ENCODE measurements at places on chromosomes 11 and 22.

GRCh38 chr11:37511425-37511933 lies 913.4 kb upstream of the RAG2 start:
- no peak for DNase-seq

DNA sequence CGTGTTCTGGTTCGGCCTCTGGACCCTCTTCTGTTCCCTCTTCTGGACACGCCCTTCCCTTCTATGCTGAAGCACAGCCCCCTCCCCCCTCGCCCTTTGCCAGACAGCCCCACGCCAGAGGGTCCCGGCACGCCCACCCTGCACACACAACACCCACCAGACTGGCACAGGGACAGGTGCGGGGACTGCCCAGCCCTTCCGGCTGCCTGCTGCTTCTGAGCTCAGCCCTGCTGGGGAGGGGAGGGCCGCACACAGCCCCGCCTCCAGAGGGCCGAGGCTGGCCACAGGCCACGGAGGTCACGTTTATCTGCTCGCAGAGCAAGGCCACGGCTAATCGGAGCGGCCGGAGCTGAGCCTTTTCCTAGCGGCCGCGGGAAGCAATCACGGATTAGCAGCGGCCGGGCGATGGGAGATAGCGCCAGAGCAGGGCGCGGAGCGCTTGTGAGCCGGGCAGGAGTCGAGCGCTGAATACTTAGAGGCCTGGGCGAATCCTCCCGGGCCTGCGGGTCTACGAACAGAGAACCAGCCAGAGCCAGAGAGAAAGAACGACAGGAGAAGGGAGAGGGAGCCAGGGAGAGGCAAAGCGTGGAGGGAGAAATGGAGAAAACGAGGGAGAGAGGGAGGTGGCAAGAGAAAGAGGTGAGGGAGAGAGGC lies 21.5 kb downstream of the OTUB1 start:
- peak; percentile 28 for DNase-seq

DNA sequence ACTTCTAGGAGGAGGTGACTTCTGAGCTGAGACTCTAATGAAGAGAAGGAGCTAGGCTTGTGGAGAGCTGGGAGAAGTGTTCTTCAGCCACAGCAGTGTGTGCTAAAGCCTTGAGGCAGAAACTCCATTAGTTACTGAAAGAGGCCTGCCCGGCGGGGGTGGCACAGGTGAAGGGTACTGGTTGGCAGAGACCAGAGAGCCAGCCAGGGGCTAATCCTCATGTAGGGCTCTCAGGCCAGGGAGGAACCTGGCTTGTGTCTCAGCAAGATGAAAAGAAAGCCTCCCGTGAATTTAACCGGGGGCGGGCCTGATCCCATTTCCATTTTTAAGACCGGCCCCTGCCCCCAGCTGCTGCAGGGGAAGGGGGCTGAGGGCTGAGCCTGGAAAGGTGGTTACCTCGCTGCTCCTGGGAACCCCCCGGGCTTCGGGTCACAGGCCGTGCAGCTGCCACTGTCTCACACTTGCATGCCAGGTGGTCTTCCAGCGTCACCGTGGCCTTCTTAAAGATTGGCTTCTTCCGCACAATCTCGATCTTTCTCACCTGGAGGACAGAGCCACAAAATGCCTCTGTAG lies 15.0 kb downstream of the PDGFB start:
- DNase-seq = no peak

DNA sequence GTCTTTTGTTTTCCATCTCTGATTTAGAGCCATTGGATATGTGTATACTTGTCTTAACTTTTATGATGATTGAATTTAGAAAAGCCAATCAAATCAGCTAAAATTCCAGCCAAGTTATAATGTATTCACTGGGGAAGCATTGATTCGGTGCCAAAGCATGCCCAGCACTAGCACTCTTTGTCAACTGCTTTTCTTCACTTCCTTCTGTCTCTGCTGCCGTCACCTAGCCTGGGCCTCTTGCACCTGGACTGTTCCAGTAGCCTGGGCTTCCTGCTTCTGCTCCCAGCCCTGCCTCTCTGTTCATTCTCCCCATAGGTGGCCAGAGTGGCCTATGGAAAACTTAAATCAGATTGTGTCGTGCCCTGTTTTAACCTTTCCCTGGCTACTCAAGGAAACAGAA lies 80.7 kb downstream of the NAV2 start:
- no peak for DNase-seq

DNA sequence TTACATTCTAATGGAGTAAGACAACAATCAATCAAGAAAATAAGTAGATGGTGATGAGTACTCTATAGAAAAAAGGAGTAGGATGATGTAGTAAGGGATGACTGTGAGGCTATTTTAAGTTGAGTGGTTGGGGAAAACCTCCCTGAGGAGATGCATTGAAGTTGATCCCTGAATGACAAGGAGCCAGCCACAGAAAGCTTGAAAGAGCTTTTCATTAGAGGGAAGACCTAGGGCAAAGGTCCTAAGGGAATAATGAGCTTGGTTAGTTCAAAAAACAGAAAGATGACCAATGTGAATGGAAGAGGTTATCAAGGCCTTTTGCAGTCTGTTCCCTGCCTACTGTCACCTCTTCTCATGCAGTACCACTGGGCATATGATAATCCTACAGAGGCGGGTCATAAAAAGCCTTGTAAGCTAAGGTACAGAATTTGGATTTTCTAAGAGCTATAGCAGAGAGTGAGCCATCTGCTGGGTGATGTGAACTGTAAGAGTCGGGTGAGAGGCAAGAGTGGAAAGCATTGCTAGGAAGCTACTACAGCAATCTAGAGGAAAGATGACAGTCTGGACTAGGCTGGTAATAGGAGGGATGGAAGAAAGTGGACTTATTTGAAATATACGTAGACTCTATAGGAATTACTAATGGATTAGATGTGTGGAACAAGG lies 3.1 kb downstream of the PPP2R1B start:
- DNase-seq = no peak

DNA sequence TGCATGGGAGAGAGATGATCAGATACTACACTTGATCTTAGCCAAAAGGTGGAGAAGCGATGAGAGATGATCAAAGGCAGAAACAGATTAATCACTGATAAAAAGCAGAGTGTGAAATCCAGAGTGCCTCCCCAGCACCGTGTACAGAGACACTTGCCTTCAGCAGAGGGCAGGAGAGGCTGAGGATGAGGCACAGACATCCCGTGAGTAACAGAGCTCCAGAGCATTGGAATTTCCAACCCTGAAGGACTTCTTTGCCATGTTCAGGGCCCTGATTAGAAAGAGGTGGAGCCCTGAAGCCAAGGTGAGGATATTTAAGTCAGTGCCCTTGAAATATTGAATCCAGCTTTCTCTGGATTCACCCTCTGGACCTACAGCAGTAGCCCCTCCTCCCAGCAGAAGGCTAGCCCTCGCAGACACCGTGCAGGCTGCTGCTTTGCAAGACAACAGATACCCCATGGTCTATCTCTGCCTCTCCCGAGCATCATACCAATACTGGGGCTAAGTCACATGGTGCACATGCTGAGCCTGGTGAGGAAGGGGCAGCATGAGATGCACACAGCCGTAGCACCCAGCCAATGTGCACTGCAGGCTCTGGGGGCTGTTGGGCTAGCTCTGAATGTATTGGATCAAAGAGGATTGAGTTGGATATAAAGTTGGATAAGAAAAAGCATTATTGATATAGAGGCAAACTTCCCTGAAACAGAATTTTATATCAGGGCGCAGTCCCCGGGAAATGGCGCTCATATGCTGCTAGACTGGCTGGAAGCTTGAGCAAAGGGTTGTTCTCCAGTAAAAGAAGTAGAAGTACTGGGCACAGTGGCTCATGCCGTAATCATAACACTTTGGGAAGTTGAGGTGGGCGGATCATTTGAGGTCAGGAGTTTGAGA lies 200.3 kb upstream of the B3GAT1 start:
- no peak for DNase-seq

- DNase-seq = no peak
Measured at GRCh38 chr22:26922806-26923205, 265.4 kb downstream of the MIAT start.

- no peak for DNase-seq
Measured at GRCh38 chr22:19984201-19984753, 32.3 kb downstream of the ARVCF start.

GRCh38 chr11:45475173-45475572 lies 189.0 kb upstream of the SYT13 start:
- no peak for DNase-seq

- no peak for DNase-seq
Measured at GRCh38 chr11:1767399-1768140, 3.8 kb upstream of the CTSD start.

- DNase-seq = no peak
Measured at GRCh38 chr11:3164138-3164551, 965 bp downstream of the OSBPL5 start.

DNA sequence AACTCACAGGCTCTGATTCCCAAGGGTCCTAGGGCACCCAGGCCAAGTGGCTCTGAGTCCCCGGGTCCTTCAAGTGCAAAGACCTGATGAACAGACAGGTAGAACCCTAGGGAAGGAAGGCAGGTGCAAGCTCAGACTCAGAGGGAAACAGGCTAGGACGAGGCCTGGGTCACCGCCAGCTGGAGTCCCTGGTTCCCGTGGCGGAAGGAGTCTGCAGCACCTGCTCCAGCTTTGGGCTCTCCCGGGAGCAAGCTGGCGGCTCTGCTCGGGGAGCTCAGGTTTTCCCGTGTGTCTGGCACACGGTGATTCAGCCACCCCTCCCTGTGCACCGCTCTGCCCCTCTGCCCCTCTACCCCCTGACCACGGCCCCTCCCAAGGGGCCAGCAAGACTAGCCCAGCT lies 59.8 kb downstream of the WNT7B start:
- peak; percentile 44 for DNase-seq

DNA sequence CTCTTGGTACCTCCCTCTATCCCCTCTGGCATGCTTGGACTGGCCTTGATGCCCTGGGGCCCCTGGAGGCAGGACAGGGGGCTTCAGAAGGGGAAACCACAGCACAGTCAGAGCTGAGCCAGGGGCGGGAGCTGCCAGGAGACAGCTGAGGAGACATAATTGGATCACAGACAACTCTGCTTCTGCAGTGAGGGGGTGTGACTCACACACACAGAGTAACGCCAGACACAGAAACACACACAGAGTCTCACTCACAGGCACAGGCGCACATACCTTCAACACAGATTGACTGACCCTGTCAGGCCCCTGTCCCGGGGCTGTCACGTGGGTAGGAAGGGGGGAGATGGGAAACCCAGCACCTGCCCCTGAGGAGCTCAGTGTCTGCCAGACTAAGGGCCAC lies 20.6 kb downstream of the STARD10 start:
- no peak for DNase-seq

DNA sequence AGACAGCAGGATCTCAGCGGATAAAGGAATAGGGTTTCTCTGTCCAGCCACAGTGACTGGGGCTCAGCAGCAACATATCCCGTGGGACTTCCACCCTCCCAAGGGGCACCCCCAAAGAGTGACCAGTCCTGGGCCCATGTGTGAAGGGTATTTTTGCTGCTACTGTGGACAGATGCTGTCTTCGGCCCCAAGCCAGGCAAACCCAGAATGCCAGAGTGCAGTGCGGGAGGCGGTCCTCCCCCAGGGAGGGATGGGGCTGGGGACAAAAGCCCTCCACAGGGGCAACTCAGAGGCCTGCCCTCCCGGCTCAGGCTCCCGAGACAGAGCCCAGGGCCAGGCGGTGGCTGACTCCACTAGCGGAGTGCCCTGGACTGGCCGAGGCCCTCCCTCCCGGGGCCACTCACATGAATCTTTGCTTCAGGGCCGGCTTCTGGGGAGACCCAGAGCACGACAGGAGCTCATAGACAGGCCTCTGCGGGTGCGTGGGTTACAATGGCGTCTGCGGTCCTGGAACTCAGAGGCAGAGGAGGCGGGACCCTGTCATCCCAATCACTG lies 34.7 kb upstream of the WNT7B start:
- no peak for DNase-seq

DNA sequence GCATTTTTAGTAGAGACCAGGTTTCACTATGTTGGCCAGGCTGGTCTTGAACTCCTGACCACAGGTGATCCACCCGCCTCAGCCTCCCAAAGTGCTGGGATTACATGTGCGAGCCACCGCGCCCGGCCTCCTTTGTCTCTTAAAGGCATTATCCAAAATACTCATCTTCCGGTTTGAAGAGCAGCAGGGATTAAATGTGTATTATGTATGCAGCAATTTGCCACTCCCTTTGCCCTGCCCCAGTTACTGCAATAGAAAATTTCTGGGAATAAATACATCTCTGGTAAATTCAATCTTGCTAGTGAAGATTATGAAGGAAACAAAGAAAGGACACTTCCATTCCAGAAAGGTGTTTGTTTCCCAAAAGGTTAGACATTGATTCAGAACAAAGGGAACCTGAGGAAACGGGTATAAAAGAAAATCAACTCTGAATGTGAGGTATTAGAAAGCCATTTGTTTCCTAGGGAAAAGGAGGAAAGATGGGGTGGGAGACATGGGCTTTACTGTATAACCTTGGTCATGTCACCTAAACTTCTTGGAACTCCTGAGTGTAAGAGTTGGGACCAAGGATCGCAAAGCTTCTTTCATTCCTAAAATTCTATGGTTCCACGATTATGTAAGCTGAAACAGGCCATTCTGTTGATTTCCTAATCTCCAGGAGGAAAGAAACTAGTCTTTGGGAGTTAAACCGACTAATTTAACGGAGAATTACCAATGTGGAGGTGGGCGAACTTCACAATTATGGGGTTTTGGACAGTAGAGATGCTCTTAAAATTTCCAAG lies 959 bp upstream of the HIPK3 start:
- DNase-seq = peak; percentile 9

DNA sequence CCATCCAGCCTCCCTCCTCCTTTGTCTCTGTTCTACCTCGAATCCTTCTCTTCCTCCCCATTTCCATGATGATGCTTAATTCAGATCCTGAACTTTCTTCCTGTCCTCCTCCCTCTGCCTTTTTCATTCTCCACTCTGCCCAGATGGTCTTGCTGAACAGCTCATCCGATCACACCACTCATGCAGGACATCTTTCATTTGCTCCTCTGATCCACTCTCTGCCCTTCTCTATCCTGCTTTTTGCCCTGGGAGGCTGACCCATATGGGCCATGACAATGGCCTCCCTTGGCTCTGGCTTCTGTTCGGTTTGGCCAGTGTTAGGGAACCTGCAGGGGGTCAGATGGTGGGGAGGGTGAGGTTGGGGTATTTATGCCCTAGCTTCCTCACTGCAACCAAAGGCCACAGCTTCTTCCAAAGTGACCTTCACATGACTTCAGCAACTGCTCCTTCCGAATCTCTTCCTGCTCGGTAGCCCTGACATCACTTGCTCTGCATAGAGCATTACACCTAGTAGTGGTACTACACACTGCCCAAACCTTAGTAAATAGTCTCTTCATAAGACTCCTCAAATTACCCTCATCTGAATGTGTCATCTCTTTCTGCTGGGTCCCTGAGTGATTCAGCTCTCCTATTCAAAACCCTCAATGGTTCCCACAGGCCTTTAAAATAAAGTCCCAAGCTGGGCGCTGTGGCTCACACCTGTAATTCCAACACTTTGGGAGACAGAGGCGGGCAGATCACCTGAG lies 32.7 kb upstream of the MICAL2 start:
- DNase-seq = no peak

- DNase-seq = no peak
Measured at GRCh38 chr11:64339754-64340408, at the start of gene CCDC88B. TSS of gene CCDC88B (plus strand) at chr11:64340204. CDS start at chr11:64340267, 63 bp downstream.
